Activated T-cell treated with anti-CD3 and anti-CD28 coated beads for 4 hours (primary cell): ENCODE measurements at places on chromosomes 16 and 17.

DNA sequence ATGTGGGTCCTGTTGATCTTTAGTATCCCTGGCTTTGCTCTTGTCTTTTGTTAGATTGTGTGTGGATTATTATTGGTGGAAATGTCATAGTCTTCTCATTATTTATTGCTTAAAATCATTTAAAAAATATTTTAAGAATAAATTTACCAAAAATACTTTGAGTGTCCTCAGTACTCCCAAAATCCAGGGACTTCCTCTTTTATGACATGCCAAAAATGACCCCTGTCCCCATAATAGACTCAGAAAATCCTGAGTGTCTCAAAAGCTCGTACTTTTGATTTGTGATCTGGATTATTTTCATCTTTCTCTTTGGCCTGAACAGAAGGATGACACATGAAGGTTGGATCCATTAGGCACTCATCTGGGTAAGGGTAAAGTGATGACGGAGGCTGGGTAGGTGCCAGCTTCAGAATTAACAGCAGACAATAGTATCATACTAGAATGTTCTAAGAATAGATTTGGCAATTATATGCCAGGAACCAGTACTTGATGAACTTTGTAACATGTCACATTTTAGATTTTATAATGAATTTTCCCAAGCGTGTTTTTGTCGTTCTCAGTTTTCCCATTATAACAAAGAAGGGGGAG lies 602.2 kb upstream of the CDH8 start:
- no peak for DNase-seq

DNA sequence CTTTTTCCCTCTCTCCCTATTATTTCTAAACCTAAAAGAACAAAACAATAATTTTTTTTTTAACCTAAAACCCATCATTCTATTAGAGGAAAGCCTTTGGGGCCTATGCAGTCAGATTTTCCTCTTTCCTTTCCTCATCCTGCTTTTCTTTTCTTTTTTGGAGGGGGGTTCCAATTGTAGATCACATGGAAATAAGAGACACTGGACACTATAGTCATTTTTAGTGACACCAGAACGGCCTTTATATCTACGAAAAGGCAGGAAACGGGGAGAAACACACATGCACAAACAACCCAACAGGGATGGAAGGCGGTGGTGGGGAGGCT lies 5.1 kb upstream of the ZFHX3 start:
- DNase-seq: no peak

GRCh38 chr17:72318131-72318530 lies 197.3 kb downstream of the SOX9 start:
- DNase-seq: no peak

DNA sequence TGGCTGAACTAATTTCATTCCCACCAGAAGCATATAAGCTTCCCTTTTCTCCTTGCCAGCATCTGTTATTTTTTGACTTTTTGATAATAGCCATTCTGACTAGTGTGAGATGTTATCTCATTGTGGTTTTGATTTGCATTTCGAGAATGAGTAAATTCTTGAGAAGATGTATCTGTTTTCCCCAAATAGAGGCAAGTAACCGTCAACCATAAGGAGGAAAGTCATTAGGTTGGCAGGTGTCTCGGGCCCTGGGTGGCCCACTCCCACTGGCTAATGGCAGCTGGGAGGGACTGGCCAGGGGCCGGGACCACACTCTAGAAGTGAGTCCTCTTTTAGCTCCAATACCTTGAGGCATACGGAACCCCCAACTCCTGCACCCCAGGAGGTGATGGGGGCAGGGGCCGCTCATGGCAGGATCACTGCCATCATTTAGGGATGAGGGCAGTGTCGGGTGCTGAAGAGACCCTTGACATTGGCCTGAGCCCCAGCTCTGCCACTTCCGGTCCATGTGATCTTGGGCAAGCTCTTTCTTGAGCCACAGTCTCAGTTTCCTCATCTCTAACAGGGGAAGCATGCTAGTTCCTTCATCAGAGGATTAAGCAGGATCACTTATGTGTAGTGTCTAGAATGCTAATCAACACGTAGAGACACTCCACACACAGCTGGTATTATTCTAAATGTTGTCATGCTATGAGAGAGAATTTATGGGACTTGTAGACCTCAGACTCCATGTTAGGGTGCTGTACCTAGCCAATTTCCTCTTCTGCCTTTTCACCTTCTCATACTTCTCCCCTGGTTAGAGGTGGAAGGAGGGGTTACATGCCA lies 44.3 kb downstream of the RGS9 start:
- DNase-seq: no peak

- DNase-seq: no peak
Measured at GRCh38 chr17:48023400-48024148, 14.0 kb downstream of the COPZ2 start.

GRCh38 chr17:7982173-7982572 lies 20.2 kb upstream of the GUCY2D start:
- no peak for DNase-seq

DNA sequence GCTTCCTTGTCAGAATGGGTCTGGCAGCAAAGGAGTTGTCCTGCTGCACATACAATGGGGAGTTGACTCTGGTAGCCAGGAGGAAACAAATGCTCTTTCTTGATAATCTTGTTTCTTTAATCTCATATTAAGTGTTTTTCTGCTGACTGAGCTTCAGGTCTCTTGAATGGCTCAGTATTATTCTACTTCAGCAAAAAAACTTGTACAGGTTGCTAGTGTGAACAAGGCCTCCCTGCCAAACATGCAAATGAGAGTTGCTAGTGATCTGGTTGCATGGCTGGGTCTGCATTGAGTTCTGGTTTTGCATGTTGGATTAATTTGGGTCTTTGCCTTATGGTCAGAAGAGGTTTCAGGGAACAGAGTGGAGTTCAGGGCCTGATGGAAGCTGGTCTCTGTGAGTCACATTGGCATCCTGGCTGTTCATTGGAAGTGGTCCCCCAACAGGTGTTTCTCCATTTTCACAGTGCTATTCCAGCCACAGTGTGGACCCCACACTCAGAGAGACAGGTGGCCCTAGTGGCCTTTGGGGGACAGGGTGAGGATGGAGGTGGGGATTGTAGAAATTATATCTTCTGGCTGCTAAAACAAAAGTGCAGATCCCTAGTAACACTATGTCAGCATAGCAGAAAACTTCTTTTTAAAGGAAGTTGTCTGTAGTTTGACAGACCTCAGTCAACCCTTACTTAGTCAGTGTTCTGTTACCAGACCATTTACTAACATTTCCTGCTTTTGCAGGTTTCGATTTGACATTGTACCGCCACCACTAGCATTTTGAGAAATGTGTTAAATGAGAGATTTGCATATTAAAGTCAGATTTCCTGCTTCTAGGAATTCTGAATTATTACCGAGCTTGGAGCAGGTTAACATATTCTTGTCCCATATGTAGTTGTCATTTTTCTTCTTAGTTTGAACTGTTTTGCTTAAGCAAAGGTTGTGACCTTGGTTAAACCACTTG lies 47.1 kb downstream of the EPN2 start:
- no peak for DNase-seq

DNA sequence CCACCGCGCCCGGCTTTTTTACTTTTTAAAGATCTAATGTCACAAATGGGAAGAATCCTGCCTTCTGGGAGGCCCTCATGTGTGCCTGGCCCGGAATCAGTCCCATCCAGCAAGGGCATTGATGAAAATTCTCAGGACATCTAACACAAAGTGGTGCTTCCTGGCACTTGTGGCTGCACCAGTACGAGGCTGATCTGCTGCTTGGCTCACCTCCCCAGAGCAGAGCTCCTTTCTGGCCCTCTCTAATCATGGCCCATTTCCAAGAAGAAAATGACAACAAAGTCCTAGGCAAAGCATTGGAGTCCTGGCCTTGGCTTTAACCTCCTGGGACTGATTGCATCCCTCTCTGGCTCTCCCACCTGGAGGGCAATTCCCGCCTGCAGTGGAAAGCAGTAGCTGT lies 50.7 kb upstream of the SIAH1 start:
- DNase-seq: no peak

DNA sequence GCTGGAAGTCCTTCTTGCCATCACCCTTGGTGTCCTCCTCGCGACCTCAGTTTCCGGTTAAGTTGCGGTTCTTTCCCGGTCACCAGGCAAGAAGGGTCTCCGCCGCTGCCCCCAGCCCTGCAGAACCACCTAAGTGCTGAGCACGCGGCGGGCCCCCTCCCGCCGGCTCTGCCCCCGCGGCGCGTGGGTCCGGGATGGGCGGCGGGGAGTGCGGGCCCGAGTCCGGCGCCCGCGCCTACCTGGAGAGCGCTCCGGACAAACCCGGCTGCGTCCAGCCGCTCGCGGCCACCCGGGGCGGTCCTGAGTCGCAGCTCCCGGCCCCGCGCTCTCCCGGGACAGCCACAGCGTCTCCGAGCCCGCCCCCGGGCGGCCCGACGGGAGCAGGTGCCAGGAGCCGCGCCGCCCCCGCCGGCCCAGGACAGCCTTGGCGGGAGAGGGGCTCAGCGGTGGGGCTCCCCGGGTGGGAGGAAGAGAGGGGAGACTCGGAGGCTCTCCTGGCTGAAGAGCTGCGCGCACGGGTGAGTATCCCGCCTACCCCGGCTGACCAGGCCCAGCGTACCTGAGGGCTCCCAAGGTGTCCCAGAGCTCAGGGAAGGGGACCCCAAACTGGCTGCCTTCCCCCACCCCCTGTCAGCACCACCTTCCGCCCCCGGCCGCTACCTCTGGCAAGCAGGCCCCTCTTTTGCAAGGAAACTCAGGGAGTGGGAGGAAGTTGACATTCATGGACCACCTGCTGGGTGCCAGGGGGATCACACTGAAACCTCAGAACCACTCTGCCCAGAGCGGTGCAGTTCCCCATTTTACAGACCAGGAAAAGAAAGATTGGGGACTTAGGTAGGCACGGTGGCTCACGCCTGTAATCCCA lies 22.2 kb upstream of the C17orf113 start:
- DNase-seq: no peak

GRCh38 chr17:40699371-40699770 lies 4.2 kb downstream of the KRT24 start:
- DNase-seq: no peak

- no peak for DNase-seq
Measured at GRCh38 chr16:69404275-69404805, 18.5 kb upstream of the TERF2 start.

DNA sequence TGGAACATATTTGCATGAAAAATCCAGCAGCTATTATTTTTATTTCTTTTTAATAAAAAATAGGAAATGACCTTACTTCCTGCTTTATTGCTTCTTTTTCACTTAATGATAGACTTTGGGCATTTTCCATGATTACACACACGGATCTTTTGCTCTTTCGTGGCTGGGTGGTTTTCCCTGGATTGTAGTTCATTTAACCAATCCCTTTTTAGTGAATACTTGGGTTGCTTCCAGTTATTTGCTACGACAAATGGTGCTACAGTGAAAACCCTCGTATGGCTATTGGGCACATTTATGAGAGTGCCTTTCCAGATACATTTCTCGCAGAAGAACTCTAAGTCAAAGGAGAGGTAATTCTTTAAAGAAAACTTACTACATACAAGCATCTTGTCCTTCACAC lies 38.6 kb downstream of the FOXL1 start:
- no peak for DNase-seq

GRCh38 chr17:83132251-83133081 lies 53.1 kb downstream of the METRNL start:
- no peak for DNase-seq

- no peak for DNase-seq
Measured at GRCh38 chr17:67056746-67057490, 12.6 kb downstream of the CACNG1 start.

DNA sequence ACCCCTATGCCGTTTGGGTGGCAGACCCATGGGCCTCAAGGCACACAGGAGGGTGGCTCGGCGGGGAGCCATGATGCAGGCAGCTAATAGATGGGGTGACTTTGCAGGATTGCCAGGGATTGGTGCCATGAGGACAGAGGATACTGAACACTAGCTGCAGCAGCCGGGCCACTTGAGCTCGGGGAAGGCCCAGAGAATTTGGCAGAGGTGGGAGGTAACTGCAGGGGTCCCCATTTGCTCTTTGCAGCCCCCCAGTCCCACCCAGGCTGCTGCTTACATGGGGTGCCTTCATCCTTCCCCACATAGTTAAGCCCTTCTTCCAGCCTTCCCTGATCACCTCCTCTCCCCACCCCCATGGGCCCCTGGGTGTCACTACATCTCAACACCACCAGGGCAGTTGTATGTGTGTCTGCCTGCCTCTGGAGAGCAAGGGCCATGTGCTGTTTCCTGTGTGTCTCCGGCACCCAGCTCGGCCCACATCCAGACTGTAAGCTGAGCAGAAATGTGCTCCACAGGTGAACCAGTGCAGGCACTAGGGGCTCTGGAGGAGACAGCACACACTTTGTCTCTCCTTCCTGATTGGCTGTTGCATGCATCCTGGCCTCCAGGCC lies 52.0 kb downstream of the SREBF1 start:
- no peak for DNase-seq

DNA sequence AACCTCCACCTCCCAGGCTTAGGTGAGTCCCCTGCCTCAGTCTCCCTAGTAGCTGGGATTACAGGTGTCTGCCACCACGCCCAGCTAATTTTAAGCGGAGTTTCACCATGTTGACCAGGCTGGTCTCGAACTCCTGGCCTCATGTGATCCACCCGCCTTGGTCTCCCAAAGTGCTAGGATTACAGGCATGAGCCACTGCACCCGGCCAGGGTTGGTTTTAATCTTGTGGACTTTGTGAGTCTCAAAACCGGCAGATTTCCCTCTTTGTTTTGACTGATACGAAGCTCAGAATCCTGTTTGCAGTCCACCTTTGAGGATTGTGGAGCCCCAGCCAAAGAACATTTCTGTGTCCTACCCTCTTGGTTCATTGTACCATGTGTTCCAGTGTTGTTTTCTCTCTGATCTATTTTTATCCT lies 16.4 kb upstream of the CPSF4L start:
- DNase-seq: no peak

DNA sequence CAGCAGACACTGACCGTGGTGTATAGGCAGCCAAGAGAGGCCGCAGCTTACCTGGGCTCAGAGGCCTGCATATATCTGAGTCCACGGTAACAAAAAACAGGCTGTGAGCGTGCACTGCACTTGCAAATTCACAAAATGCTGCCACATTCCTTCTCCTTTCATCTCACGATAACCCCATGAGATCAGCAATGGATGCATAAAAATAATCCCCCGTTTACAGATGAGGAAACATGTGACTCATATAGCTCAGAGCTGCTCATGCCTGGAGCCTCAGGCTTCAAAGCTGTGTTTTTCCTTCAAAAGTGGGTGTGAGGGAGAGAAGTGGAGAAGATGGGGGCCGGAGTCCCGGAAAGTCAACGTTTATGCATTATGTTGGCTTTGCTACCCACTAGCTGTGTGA lies 118.3 kb upstream of the FOXF1 start:
- DNase-seq: no peak

GRCh38 chr16:10206215-10206614 lies 24.0 kb upstream of the GRIN2A start:
- DNase-seq: no peak

DNA sequence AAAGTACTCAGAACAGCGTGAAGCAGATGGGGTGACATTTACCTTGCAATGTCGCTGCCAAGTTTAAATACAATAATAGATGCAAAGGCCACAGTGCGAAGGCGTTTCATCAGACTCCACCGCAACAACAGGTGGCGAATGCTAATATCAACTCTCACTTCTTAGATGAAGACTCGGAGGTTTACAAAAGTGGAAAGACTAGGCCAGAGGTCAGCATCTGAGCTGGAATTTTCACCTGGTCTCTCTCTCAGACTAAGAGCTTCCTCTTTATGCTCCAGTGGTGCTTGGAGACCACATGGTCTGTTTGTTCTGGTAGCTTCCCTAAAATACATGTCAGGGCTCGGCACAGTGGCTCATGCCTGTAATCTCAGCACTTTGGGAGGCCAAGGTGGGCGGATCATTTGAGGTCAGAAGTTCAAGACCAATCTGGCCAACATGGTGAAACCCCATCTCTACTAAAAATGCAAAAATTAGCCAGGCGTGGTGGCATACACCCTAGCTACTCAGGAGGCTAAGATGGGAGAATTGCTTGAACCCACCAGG lies 169.1 kb downstream of the XYLT1 start:
- DNase-seq: no peak
